Stimulated activated CD4-positive, alpha-beta T cell treated with anti-CD3 and anti-CD28 coated beads, Interleukin-1b, Interleukin-23, amount 100 ng/mL, for 4 hours (primary cell): ENCODE measurements at places on chromosomes 16 and 17.

DNA sequence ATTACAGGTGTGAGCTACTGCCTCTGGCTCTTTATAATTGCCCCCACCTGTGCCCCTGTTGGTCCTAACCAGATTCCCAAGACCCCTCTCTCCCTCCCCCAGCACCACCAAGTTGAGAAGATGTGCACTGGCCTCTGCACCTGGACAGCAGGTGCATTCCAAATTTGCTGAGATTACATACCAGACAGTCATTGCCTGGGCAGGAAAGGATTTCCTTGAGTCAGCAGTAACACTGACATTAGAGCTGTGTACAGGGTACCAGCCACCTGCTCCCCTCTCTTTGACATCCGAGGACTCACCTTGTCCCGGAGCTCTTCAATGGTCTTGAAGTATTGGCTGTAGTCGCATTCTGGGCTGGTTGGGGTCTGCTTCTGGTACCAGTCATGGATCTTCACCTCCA, 659 bp downstream of the KRT15 start:
- DNase-seq = no peak

GRCh38 chr16:25035494-25036405, 20.6 kb upstream of the ARHGAP17 start:
- DNase-seq = no peak

DNA sequence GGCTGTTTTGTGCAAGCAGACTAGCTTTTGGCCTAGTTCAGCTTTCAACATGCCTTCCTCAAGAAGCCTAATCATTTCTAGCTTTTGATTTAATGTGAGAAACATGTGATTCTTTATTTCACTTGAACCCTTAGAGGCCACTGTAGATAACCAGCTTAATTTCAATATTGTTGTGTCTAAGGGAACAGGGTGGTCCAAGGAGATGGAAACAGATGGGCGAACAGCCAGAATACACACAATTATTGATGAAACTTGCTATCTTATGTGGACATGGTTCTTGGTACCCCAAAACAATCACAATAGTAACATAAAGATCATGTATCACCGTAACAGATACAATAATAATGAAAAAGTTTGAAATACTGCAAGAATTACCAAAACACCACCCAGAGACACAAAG, 4.8 kb downstream of the NPRL3 start:
- no peak for DNase-seq

GRCh38 chr17:8120520-8121406, 2.4 kb upstream of the ALOXE3 start:
- peak; percentile 76 for DNase-seq

DNA sequence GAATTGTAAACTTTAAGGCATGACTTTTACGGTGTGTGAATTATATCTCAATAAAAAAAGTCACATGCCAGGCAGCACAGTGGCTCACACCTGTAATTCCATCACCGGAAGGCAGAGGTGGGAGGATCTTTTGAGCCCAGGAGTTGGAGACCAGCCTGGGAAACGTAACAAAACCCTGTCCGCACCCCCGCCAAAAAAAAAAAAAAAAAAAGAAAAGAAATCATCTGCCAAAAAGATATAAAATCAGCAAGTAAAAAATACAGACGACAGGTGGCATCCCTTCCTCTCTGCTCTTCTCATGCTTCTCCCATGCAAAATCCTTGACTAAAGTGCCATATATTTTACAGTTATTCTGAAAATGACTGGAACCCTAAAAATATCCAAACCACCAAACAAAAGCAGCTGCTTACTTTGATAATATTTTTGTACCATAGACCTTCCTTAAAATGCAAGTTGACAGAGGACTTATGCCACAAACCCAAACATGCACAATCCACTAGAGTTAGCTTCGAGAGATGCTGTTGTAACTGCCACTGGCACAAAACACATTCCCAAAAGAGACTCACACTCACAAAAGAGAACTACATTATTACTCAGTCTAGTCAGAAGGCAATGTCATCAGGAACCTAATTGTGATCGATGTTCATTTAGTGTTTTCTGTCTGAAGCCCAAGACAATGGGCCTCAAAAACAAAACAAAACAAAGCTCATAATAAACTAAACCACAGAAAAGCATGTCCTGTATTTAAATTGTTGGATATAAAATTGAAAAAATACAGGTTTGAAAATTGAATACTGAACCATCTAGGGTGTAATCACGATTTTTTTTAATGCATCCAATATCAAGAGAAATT, 2.4 kb downstream of the CRLF3 start:
- no peak for DNase-seq

DNA sequence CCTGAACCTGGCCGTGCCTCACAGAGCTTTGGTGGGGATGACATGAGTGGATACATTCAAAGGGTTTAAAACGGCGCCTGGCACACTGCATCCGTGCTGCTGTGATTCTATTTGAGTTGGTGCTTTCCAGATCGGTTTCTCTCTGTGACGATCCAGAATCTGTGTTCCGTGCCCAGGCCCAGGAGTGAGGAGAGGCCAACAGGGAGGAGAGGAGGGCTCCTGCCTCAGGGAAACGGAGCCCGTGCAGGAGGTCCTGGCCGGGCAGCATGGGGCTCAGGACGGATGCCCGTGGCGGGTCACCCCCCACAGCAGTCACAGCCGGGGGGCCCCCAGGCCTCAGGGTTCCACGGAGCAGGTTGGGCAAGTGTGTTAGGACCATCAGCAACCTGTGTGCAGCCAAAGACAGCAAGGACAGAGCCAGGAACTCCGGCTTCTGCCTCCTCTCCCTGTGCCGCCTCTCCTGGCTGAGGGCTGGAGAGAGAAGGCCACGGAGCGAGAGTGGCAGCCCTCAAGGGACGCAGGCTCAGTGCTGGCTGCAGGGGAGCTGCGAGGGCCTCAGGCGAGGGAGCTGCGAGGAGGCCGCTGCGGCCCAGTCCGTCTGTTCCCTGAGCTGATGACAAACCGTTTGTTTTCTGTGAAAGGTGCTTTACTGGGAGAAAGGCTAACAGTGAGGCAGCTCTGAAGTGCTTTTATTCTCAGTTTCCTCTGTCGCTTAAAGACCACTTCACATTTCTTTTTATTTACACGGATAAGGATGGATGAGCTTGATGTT, 99.3 kb downstream of the METRNL start:
- DNase-seq = no peak

DNA sequence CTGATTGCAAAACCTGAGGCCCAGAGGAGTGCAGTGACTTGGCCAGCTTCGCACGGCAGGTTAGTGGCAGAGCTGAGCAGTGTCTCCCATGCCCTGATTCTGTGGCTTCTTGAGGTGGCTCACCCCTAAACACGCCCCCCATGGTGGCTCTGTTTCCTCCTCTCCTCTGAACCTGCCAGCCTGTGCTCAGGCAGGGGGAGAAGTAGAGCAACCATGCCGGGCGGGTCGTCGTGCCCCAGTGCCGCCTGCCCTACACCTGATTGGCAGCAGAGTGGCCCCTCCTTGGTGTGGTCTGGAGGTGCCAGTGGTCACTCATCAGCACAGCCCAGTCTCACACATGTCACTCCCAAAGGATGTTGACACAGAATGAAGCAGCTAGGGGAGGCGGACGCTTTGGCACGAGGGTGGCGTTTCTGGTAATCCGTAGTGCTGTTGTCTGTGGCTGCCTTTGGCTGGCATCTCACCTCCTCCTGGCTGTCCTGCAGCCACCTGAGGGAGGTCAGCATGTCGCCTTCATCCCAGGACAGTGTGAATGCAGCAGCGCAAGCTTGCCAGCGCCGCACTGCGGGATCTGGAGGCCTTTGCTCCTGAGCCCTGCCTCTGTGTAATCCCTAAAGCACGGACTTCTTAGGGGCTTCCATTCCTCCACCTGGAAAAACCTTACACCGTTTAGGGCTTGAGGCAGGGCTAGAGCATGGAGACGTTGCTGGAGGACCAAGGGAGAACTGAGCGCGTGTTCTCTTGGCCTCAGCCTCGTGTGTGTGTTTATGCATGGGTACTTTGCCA, 294.7 kb downstream of the SEC14L1 start:
- no peak for DNase-seq

DNA sequence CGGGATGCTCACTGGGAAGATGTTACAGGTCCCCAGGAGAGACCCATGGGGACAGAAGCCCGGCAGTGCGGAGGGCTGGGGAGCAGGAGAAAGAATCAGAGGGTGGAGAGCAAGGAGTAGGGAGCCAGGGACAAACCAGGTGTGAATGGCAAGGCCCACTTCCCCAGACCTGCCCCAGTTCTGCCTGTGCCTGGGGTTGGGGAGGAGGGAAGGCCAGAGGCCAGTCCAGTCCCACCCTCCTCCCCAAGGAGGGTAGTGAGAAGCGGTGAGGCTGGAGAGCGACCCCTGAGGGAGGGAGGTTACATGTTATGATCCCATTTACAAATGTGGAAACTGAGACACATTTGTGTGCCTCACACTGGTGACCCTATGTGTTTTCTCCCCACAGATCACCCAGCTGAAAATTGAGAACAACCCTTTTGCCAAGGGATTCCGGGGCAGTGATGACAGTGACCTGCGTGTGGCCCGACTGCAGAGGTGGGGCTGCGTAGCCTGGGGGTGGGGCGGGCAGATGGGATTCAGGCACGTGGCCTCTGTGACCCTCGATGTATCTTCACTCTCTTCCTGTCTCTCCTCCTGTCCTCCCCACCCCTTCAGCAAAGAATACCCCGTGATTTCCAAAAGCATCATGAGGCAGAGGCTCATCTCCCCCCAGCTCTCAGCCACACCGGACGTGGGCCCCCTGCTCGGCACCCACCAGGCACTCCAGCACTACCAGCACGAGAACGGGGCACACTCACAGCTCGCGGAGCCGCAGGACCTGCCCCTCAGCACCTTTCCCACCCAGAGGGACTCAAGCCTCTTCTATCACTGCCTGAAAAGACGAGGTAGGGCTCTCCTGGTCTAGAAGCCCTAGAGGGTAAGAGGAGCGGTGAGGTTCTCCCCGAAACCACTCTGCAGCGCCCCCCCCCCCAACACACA, 27.5 kb downstream of the TBX4 start:
- no peak for DNase-seq

DNA sequence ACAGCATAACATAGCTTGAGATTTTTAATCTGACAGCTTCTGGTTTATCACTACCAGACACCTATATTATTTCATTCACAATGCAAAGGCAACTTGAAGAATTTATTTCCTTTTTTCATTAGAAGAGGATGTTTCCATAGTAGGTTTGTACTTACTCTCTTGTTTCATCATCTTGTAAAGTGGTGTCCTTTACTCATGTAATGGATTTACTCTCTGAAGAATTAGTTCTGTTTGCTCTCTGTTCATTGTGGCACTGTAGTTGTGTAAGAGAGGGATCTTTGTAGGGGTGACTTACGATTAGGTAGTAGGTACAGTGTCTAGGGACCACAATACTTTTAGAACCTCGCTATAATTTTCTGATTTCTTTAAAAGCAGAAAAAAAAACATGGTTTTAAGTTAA, 256.1 kb downstream of the BCAS3 start:
- DNase-seq = no peak

DNA sequence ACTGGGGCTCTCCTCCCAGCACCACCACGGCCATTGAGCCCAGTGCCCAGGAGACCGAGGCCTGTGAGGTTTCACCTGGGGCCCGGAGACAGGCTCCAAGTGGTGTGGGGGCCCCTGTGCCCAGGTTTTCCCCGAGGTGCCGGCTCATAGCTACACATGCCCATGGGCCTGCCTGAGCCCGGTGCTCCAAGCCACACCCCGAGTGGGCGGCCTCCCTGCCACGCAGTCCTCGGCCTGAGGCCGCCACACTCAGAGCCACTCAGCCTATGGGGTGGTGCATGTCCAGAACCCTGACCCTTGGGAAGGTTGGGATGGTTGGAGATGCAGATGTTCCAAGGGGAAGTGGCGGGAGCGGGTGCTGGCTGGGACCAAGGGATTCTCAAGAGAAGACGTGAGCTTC, 24.1 kb downstream of the JPH3 start:
- DNase-seq = no peak

- no peak for DNase-seq
Observed at GRCh38 chr16:20704281-20704680, 6.8 kb upstream of the ACSM1 start.

- peak; percentile 37 for DNase-seq
Observed at GRCh38 chr17:76382803-76383545, 1.4 kb upstream of the SPHK1 start.

DNA sequence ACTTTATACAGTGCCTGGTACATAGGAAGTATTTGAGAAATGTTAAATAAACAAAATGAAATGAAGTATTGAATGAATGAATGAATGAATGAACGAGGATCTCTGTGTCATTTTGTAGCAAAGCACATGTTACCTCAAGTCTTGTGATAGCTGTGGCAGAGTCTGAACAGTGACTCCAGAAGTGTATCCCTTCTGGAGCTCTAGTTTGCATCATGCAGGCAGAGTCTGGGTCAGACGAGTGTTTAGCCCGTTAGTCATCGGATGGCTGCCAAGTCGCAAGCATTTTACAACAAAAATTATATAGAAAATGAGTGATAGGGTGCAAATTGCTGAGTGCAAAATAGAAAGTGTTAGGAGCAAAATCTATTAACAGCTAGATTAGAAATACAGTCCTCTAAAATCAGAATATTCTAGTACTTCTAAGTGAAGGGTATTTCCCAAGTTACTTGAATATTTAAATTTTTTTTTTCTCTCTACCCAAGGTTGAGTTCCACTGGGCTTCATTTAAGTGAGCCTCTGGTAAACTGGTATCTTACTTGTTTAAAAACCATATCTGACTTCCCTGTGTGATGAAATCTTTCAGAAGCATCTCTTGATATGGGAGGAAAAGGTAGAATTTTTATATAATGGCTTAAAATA, 113.3 kb downstream of the FTO start:
- DNase-seq = no peak

GRCh38 chr17:31405890-31406371, 14.5 kb downstream of the RAB11FIP4 start:
- no peak for DNase-seq

GRCh38 chr17:61395983-61396585, 3.6 kb upstream of the TBX2 start:
- no peak for DNase-seq

DNA sequence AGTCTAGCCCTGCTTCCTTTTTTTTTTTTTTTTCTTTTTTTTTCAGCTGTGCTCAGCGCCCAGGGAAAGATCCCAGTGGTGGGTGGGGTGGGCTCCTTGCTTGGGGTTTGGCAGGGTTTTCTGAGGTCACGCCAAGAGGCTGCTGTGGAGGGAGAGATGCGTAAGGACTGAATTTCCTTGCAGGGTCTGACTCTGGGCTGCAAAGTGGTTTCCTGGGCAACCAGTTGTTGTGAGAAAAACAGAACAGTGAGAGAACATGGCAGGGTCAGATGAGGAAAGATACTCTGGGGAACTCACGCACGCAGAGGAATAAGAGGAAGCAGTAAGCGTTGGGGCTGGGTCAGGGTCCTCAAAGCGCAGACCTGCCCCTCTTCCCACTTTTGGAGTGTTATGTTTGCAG, 119.5 kb downstream of the IRF8 start:
- no peak for DNase-seq

DNA sequence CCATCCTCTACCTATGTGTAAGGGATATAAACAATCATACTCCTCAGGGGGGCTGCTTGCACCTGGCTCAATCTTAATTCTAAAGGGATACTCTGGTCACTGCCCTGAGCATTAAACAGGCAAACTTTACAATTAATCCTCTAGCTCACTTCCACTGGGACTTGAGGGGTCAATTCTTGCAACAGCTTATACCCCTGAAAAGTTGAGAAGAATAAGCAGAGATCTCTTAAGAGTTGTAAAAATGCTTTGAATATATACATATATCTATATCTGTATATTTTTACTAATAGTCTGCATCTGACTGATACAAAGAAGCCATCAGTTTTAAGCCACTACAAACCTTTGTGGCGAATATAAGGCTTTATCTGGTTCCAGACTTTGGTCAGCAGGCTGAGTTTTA, 19.6 kb downstream of the HEATR6 start:
- DNase-seq = no peak

- DNase-seq = no peak
Observed at GRCh38 chr16:19093631-19094541, 19.9 kb upstream of the ITPRIPL2 start.
